ENCODE measurements at places on chromosomes 6 and 20.
A peak's percentile ranks its signal among the peaks of the same experiment; 100 is the strongest.

GRCh38 chr6:39075010-39075686 lies 26.6 kb downstream of the GLP1R start:
- no peak for DNase-seq

GRCh38 chr6:161319231-161319630 lies 45.4 kb upstream of the AGPAT4 start:
- no peak for DNase-seq

DNA sequence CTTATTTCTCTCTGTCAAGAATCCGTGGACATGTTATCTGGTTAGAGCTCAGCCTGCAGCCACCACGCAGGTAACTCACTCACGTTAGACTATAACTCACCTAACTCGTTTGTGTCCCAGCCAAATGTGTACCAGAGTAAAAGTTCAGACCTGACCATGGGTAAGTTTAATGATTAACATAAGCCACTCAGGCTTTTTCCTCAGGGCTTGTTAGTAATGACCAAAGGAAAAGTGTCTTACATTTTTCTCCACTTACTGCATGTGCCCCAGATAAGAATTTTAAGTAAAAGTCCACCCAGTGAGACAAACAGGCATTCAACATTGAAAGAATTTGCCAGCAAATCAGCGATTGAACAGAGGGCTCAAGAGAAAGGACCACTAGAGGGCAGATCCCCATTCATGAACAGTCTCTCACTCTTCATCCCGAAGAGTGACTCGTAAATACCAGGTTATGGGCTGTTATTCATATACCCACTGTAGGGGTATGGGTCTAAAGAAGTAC lies at the start of gene PKHD1:
Gene PKHD1, minus strand, starts transcription at position 116 of the 502 bp plus-strand sequence. CDS start 2,680 bp downstream, outside the sequence.
- DNase-seq = no peak

DNA sequence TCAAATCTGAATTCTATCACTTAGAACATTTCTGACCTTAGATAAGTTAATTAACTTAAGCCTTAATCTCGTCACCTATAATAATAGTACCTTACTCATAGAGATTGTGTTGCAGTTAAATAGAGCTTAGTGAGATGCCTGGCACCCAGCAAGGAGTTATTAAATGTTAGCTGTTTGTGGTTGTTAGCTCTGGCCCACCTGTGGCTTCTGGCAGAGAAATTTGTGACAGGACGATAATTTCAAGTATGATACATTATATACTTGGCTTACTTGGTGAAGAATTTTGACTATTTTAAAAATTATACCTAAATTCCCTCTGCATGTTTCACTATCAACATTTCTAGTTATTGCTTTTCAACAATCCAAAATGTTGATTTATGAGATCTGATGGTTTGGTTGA lies 102.9 kb upstream of the CEP162 start:
- no peak for DNase-seq

- DNase-seq = no peak
Measured at GRCh38 chr20:21918398-21918797, 212.9 kb downstream of the PAX1 start.

DNA sequence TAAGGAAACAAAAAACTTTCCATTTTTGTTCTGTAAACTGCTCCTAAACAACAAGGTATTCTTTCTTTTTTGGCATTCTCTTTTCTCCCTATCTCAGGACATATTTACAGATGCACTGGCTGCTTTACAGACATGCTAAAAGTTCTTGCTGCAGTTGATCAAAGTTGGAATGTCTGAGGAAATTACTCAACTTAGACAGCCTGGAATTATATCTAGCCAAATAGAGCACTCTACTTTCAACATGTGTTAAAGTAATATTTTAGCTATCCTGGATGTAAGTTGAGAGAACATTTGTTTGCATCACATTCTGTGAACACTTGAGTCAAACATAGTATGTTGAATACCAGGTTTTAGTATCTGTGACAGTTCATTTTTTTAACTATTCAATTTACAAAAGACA lies 24.8 kb downstream of the TASP1 start:
- DNase-seq = no peak

GRCh38 chr20:7463290-7463689 lies 477.0 kb downstream of the HAO1 start:
- no peak for DNase-seq

- DNase-seq = no peak
Measured at GRCh38 chr6:144588697-144589325, 303.7 kb downstream of the UTRN start.

DNA sequence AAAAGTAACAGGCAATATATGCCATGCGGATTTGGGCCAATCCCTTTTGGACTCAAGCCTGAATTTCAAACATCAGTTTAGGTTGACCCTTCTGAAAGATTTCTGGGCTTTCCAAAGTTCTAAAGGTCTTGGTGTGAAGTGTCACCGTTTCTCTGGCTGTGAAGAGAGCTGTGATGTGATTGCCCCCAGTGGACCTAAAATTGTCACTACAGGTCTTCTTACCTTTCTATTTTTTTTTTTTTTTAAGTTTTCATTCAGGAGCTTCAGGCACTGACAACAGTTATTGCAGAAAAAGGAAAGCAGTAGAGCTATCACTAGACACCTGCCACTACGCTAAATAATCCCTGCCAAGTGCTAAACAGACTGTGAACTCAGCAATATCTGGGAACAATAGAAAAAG lies 75.7 kb upstream of the OPRM1 start:
- DNase-seq = no peak

GRCh38 chr20:24420567-24420966 lies 48.9 kb upstream of the SYNDIG1 start:
- DNase-seq = no peak

DNA sequence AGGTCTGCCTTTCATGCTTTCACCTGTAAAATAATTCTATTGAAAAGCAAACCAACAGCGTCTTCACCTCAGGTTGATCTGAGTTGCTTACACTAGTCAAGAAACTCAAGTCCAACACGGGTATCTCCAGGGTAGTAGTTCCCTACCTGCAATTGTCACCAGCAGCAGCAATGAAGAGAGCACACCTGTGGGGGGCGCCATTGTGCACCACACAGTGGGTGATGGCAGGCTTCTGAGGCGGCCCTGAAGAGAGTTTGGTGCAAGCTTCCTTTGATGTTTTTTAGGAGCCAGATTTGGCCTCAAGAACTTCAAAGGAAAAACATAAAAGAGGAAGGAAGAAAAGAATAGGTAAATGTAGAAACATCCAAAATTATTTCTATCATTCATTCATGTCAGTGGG lies 45.1 kb downstream of the KIAA0319 start:
- peak; percentile 56 for DNase-seq

DNA sequence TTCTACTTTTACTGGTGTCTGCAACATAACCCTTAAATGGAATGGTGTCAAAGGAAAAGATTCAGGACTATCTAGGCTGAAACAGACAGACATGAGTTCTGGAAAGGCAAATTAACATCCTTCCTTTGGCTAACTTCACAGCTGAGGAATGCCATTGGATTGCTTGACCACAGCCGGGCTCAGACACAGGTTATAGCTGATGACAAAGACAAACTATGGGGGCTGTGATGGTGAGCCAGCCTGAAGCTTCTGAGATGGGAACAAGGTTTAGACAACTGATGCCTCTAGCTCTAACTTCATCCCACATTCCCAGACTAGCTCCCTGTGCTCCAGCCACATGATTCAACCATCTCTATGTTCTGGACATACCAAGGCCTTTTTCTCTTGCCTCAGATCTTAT lies 15.3 kb downstream of the POLR1C start:
- DNase-seq = no peak

GRCh38 chr20:44792796-44793195 lies 17.6 kb downstream of the RIMS4 start:
- DNase-seq = no peak

DNA sequence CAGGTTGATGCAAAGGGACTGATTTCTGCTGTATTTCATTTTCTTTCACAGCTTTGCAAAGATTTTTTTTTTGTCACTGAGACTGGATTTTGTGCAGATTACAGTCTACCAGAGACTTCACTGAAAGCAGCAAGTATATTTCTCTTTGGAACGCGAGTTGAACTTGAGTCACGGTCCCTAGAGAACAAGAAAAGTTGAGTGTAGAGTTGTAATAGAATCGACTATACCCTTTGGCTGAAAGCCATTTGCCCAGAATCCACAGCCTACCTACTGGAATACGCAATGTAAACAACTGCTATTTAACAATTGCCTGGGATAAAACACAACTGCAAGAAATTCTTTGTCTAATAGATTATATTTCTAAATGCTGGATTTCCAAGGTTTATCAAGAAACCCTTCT lies 520.6 kb downstream of the HDGFL1 start:
- DNase-seq = no peak

GRCh38 chr6:2744209-2744771 lies 6.4 kb downstream of the MYLK4 start:
- no peak for DNase-seq

DNA sequence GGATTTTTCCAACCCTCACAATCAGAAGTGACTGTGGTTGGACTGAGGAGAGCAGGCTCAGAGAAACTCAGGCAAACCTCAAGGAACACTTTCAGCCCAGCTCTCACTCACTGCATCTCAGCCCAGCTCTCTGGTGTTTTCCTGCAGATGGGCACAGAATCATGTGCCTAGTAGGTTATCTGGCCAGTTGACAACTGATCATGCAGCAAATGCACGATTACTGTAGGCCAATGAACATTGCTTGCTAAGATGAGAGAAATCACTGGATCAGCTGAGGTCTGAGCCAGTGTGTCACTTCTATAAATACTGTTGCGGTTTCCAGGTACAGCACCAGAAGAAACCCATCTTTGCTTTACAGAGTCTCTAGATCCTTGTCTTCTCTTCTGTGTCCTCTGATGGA lies 540.5 kb downstream of the CD83 start:
- no peak for DNase-seq

GRCh38 chr6:14147891-14148290 lies 30.3 kb downstream of the CD83 start:
- DNase-seq = no peak

DNA sequence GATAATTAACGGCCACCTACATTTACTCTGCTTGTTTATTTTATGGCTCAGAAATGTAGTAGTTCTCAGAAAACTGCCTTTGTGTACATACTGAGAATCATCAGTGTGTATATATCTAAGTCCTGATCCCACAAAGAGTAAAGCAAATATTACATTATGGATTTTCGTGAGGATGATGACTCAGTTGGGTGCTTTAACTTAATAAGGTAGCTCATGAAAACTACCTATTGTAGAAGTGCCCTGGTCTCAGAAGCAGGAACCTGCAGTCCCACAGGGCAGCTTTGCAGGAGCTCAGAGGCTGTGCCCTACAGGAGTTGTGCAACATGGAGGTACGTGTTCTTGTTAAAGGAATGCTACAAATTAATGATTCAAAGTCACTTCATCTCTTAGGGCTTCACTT lies 108.2 kb downstream of the PLG start:
- no peak for DNase-seq

DNA sequence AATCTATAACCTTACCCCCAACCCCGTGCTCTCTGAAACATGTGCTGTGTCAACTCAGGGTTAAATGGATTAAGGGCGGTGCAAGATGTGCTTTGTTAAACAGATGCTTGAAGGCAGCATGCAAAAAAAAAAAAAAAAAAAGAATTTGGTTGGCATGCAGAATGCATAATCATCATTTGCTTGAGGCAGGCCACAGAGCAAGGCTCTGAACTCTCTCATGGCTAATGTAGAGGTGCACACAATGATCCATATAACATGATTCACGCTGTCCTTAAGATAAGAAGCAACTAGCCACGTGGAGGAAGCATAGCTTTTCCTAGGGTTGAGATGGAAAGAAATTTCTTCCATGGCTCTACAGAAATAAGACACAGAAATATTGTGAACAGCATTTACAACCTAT lies 27.6 kb upstream of the RPN2 start:
- no peak for DNase-seq

DNA sequence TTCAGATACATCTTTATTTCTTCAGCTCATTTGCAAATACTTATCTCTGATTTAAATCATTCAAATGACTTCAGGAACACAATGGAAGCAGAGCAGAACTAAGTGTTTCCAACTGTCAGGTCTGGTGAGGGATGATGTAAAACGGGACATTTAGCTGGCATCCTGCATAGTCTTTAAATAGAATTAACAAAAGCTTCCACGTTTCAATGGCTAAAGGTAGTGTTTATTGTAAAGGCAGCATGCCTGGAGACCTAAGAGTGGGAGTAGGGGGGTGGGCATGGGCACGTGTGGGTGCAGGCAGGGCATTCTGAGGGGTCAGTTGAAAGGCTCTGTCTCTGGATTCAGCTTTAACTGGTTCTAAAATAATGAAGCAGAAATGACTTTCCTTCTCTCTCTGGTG lies 174.9 kb downstream of the PLCB1 start:
- DNase-seq = no peak

DNA sequence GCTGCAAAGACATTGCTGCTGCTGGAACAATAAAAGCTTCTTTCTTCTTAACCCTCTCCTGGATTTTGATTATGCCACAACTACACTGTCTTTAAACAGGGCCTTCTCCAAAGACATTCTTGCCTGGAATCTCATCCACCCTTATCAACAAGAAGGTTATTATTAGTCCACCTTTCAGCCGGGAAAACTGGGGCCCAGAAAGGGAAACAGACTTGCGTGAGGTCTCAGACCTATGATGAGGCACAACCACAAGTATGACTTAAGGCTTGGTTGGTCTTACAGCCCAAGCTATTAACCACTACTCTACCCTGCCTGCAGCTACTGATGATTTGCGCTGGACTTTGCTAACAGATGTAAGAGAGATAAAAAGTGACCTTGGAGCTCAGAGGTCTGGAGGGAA lies 62.8 kb upstream of the CTNNBL1 start:
- DNase-seq = no peak

DNA sequence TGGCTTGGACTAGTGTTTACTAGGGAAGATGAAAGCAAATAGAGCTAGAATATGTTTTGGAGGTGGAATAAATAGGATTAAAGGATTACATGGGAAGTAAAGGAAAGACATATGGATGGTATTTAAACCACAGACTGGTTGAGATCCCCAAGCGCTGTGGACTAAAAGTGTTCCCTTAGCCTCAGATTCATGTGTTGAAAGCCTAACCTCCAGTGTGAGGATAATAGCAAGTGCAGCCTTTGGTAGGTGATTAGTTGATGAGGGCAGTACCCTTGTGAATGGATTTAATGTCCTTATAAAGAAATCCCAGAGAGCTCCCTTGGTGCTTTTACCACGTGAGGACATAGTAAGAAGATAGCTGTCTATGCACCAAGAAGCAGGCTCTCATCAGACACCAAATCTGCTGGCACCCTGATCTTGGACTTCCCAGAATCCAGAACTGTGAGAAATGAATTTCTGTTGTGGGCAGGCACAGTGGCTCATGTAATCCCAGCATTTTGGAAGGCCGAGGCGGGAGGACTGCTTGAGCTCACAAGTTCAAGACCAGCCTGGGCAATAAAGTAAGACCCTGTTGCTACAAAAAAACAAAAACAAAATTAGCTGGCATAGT lies 57.3 kb upstream of the MCM9 start:
- no peak for DNase-seq

GRCh38 chr6:170271771-170272314 lies 19.0 kb downstream of the DLL1 start:
- no peak for DNase-seq

GRCh38 chr6:167557675-167558074 lies 232.8 kb downstream of the TTLL2 start:
- DNase-seq = no peak

- no peak for DNase-seq
Measured at GRCh38 chr6:79656134-79656533, 25.0 kb downstream of the SH3BGRL2 start.
